Right ventricle myocardium inferior (tissue), 1 donor: ENCODE measurements at places on chromosomes 13 and 19. TPM values are rescaled to one million over a fixed set of nuclear protein-coding genes. Genes with fewer than 3 reads are reported as not detected.

Gene MYPOP
- total RNA-seq: 16.0 TPM

Gene SPC24
- total RNA-seq: 8.6 TPM

Gene HCST
- 6.3 TPM for total RNA-seq

- DNase-seq: no peak
Measured at GRCh38 chr19:34707661-34708060, 26.4 kb upstream of the ZNF181 start.

DNA sequence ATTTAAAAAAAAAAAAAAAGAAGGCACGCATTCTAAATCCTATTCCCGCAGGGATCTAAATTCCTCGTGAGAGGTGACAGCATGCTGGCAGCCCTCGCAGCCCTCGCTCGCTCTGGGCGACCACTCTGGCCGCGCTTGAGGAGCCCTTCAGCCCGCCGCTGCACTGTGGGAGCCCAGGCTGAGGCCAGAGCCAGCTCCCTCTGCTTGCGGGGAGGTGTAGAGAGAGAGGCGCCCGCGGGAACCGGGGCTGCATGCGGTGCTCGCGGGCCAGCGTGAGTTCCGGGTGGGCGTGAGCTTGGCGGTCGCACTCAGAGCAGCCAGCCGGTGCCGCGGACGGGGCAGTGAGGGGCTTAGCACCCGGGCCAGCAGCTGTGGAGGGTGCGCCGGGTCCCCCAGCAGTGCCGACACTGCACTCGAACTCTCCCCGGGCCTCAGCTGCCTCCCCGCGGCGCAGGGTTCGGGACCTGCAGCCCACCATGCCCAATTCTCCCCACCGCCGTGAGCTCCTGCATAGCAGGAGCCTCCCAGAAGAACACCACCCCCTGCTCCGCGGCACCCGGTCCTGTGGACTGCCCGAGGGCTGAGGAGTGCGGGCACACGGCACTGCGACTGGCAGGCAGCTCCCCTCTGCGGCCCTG lies 553.9 kb downstream of the LMO7 start:
- DNase-seq: no peak
